ENCODE measurements at places on chromosomes 6 and 20.

GRCh38 chr6:126015863-126016262 is 29.5 kb downstream of the TRMT11 start:
- no peak for DNase-seq

DNA sequence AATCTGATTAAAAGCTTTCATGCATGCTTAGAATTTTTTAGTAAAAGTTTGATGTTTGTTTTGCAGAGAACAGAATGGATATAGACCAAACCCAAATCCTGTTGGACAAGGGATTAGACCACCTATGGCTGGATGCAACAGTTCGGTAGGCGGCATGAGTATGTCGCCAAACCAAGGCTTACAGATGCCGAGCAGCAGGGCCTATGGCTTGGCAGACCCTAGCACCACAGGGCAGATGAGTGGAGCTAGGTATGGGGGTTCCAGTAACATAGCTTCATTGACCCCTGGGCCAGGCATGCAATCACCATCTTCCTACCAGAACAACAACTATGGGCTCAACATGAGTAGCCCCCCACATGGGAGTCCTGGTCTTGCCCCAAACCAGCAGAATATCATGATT is 133.6 kb downstream of the NCOA3 start:
- DNase-seq, result no peak

DNA sequence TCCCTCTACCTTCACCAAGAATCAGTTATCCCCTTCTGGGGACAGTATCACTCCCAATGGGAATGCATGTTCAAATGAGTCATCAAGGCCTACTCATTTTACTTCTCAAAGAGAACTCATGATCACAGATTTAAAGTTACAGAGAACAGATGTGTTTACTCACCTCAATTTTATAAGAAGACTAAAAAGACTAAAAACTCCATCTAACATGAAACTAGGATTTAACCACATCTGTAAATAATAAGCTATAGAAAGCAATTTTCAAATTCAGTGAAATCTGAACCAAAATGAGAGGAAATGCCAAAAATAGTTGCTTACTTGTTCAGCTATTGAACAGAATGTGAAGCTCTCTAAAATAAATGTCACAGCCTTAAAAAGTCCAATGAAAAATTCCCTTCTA is 300.1 kb upstream of the KCNQ5 start:
- no peak for DNase-seq

DNA sequence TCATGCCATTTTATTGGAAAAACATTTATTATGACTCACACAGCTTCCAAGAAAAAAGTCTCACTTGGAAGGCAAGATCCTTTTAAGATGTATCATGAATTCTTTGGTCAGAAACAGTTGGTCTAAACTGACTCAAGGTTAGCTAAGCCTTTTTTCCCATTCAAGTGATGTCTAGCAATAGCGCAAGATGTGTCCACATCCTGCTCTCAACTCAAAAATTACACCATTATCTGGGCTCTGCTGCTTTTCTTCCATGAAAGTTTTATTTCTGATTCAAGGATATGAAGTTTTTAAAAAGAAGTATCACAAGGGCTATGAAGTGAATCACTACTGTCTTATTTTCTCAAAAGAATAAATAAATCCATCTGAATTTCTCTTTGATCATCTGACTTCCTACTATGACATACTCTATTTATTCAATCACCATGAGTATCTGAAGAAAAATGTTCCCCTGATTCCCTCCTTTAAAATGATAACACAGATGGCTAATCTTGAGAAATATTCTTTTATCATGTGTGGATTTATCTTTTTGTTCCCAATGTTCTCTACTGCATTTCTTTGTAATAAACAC is 139.2 kb downstream of the AHI1 start:
- no peak for DNase-seq

DNA sequence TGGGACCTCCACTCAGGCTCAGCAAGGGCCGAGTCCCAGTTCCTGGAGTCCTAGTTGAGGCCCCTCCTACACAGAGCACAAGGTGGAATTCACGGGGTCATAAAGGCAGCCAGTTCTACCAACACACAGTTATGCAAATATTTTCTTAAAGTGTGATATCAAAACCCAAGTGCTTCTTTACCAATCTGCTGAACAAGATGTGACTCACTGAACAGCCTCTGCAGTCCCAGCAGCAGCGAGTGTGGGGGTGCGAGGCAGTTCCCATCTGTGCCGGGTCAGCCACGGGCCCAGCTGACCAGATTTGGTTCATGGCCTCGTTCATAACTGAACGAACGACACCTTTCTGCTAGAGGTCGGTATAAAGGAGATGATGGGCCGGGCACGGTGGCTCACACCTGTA is 4.5 kb upstream of the TCEA2 start:
- DNase-seq, result no peak

DNA sequence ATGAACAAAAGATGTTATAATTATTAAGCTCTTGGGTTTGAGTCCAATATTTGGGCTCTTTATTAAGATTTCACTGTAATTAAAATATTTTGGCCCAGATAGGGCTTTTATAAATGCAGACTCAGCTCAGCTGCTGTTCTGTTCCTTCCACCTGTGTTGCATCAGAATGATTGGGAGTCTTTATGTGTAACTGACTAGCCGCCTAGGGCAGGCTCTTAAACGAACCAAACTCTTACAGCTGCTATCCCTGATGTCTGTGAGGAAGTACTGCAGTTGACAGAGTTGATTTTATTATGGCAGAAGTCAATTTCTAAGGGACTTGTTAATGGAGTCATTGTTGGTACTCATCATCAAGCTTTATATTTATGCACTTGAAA is 144.7 kb downstream of the MYO6 start:
- no peak for DNase-seq
